ENCODE measurements at places on chromosomes 2 and 18.

GRCh38 chr18:44123743-44124142 is 556.9 kb upstream of the SETBP1 start:
- no peak for DNase-seq

- DNase-seq: no peak
Measured at GRCh38 chr2:225270861-225271260, 128.6 kb upstream of the NYAP2 start.

DNA sequence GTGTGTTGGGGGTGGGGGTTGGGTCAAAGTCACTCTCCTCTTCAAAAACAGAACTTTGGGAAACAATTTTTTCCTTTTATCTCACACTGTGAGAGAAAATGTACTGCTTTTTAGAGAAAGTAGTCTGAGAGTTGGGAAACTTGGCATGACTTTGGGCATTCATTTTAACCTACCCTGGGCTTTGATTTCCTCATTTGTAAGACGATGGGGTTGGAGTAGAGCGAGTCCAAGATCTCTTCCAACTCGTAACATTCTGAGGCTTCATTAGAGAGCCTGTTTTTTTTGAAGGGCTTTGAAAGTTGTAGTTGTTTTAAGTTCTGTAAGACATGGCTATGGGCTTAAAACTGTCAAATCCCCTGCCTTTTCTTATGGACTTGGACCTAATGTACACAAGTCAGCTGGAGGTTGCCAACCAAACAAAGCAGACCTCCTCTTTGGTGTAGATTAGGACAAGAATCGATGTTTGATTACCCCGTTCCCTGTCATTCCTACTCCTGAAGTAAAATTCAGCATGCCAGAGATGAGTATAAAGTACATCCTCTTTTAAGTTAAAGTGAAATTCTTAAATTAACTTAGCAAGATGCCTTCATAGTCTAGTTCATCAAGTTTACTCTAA is 8.4 kb downstream of the PHLPP1 start:
- DNase-seq: no peak

- DNase-seq: no peak
Measured at GRCh38 chr2:195408196-195408595, 248.8 kb upstream of the SLC39A10 start.

DNA sequence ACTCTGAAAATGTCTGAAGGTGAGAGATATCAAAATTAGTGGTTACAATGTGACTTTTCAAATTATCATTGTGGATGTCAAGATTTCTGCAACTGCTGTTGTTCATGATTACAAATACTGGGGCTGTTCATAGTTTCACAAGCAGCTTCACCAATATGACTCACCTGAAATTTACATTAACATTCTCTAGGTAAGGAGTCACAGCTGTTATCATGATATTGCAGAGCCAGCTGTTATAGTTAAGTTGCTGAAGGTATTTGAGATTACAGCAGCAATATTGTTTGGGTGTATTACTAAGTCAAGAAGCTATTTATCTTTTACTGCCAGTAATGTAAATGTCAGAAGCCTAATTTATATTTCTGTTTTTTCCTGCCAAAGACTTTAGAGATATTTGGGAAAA is 140.0 kb downstream of the MC4R start:
- DNase-seq: no peak

DNA sequence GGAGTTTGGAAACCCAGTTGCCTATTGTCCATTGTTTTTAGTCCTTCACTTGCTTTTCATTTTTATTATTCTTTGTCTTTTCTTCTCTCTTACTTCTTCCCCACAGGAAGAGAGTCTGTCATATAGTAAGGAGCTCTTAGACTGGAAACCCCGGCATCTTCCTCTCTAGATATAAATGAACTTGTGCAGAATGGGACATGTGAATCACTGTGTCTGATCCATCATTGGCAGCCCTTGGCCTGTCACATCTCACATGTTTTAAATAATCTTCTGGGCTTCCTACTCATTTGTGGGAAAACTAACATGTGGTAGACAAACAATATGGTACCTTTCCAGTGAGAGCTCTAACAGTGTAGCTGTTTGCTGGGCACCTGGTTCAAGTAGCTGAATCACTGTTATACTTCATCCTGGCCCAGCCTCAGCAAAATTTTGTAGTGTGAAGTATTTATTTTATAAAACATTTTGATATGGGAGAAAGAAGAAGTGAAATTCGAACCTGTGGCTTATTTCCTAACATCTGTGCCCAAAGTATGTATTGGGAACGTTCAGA is 112.8 kb downstream of the PHLPP1 start:
- no peak for DNase-seq

GRCh38 chr2:218446547-218446946 is 27.6 kb downstream of the VIL1 start:
- DNase-seq: no peak

- DNase-seq: no peak
Measured at GRCh38 chr18:52216666-52217065, 123.3 kb upstream of the DCC start.

DNA sequence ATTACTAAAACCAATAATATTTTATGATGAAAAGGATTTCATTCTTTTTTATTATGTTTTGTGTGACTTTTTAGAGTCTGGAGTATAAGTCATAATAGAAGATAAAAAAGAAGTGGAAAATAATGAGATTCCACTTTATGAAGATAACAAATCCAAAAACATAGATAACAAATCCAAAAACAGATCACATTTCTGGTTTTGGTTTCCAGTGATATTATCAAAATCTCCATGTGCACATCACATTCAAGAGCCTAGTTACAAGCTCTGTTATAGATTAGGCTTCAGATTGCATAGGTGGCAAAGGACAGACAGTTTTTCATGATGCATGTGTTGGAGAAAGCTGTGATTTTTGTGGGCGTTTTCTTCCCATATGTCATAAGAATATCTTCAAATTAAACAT is 648.2 kb downstream of the STK39 start:
- no peak for DNase-seq

GRCh38 chr2:186903216-186903615 is 54.2 kb upstream of the ZSWIM2 start:
- DNase-seq: no peak

GRCh38 chr2:65393743-65394422 is 38.5 kb downstream of the SPRED2 start:
- DNase-seq: no peak

DNA sequence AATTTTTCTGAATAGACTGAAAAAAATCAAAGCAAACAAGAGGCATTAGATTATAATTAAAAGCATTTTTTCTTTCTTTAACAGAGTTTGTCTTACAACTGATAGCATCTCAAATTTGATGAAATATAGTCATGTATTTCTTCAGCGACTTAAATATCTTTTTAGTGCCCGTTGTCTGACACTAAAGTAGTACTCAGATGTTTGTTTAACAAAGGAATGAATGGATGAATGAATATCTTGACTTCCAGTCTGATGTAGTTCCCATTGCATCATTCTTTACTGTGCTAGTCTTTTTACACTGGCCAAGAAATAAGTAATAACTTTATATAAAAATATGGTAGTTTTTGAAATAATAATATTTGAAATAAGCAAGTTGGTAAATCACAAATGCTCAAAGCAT is 111.1 kb downstream of the TTC27 start:
- DNase-seq: no peak

DNA sequence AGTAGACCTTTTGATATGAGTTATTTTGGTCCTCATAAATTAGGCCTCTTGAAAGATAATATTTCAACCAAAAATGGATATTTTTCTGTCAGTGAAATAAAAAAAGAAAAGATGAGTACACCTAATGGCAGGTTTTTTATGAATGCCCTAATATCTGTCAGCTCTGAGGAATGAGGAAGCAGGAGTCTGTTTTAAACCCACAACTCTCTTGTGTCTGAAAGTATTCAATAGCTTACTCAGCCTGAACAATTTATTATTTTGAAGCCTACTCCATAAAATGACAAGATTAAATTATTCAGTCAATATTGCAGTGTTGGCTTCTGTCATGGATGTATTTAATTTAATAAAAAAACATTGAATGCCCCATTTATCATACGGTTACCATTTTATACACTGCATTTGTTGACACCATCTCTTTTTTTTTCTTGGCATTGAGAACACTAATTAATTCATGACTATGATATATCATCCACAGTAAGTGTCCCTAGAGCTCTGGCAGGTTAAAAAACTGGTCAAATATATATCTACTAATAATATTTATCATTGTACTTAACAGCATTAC is 548.2 kb downstream of the CBLN2 start:
- DNase-seq: no peak

DNA sequence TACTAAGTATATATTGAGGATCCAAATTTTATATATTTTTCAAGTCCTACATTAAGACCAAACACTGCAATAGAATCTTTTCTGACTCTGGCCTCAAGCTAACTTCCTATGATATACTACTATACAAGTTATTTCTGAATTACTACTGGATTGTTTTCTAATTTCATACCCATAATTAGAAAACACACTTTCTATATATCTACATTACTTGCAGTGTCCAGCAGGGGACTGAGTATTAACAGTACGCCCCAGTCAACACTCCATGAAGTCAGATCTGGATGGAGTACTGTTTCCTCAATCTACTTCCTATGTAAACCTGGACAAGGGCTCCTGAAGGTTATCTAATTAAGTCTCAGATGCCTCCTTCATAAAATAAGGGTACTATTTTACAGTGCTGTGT is 26.5 kb downstream of the RMP24 start:
- no peak for DNase-seq

GRCh38 chr2:217897091-217897715 is 105.6 kb downstream of the TNS1 start:
- DNase-seq: no peak

GRCh38 chr2:10120877-10121574 is 1.5 kb upstream of the RRM2 start:
- no peak for DNase-seq

DNA sequence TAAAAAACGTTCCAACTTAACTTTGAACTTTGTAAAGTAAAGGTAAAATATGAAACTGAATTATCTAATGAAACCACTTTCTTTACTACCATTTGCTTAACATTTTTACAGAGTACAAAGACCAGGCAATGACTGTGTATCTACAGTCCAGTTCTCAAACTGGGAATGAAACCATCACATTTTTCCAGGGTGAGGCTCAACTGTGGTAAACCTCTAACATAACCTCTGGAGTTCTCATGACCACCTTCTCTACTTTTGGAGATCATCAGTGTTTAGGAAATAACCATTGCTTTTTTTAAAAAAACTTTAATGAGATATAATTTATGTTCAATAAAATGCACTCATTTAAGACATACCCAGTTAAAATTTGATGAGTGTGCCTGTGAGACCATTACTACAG is 223.5 kb downstream of the RNF152 start:
- DNase-seq: no peak

DNA sequence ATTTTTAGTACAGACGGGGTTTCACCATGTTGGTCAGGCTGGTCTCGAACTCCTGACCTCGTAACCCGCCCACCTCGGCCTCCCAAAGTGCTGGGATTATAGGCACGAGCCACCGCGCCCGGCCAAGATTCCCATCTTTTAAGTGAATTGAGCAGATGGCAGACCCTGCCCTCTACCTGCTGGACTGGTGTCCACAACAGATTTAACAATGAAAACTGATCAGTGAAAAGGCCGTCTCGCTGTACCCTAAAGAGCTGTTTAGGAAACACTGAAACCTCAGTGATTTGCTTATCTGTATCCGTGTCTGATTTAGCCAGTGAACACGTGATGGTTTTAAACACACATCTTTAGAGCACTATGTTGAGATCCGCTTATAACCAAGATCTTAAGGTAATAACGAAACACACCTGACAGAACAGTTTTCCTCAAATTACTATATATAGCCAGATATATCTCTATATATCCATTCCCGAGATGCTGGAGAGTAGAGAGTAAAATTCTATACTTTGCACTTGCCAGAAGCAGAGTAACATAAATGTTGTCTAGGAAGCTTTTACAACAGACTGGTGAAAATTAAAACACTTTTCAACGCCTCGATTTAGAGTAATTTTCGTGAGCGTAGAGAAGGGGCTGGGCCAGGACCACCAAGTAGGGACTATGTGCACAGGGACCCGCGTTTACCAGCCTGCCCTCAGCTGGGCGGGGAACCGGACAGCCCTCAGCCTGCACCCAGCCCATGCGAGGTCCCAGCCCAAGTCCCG is 594 bp downstream of the FAM161A start:
- no peak for DNase-seq

GRCh38 chr2:3290655-3291054 is 87.0 kb downstream of the EIPR1 start:
- DNase-seq: no peak

DNA sequence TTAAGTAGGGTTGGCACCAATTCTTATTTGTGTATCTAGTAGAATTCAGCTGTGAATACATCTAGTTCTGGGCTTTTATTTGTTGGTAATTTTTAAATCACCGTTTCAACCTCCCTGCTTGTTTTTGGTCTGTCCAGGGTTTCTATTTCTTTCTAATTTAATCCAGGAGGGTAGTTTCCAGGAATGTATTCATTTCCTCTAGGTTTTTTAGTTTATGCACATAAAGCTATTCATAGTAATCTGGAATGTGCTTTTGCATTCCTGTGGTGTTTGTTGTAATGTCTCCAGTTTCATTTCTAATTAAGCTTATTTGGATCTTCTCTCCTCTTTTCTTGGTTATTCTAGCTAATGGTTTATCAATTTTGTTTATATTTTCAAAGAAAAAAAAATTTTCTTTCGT is 1361.8 kb upstream of the DDX18 start:
- DNase-seq: no peak

DNA sequence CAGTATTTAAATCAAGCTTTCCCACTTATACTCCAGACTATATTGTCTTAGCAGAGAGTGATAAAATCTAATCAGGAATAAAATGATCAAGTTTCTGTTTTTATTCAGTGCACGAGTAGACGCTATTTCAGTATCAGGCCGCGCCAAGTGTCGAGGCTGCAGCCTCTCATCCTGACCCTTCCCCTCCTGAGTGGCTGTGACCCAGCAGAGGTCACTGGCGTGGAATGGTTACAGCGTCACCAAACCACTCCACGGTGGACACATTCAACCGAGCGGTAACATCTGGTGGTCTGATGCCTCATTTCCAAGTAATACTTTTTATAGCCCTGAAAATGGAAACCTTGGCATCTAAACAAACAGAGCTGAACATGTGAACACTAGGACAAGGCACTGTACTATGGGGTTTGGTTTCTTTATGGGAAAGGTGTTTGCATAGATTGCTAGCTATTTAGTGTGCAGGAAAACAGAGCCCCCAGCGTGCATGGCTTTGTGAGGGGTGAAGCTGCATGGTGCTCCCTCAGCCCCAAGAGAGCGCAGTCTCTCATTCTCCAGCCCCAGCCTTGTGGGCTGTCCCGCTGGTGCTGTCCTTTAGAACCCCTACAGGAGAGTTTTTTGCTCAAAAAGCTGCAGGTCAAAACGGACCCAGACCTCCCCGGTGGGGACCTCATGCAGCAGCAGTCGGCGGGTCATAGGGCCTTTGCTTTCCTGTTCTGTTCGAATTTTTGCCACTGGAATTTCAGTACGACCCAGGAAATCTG is 28.4 kb downstream of the FAM228A start:
- no peak for DNase-seq

GRCh38 chr2:62270728-62271127 is 74.8 kb downstream of the B3GNT2 start:
- DNase-seq: no peak

GRCh38 chr2:239399433-239399920 is 1.3 kb downstream of the HDAC4 start:
- peak; percentile 18 for DNase-seq

- no peak for DNase-seq
Measured at GRCh38 chr2:70525032-70525431, 28.6 kb downstream of the TGFA start.
